ENCODE measurements at places on chromosomes 3 and 15.

- peak; percentile 44 for DNase-seq
These were observed at the start of gene SAMMSON for GRCh38 chr3:69999140-70000027. TSS of gene SAMMSON (plus strand) at chr3:69999733.

DNA sequence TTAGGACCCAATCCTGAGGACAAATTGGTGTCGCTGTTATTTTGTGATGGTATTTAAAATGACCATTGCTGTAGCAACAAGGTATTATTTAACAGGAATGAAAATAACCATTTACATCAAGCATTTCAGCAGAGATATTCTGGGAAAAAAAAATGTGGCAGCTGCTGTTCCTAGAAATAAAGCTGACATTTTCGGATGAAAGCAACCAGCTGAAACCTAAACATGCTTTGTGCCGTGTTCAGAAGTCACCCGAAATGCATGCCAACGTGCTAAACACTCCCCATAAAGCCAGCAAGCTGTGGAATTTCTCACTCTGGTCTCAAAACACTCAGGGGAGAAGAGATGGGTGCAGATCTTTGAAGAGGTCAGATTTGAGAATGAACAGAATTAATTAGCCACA, 31.5 kb upstream of the TAFA4 start:
- DNase-seq, result no peak

GRCh38 chr3:142088522-142088921, 60.8 kb downstream of the TFDP2 start:
- DNase-seq, result no peak

GRCh38 chr3:194740859-194741491, 55.3 kb downstream of the FAM43A start:
- DNase-seq, result no peak

DNA sequence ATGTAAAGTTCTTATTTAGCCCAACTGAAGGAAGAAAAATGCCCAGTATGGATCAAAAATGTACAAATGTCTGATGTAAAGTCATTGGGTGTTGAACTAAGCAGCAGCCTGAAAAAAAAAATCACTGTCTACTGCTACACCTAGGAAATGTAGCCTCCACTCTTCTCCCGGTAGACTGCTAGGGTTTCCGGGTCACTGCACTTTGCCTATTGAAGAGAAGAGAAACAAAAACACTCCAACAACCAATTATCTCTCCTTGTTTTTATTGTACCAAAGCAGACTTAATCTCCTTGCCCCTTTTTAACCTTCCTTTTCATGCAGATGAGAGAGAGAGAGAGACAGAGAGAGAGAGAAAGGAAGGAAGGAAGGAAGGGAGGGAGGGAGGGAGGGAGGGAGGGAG, 140.2 kb upstream of the SETMAR start:
- DNase-seq, result peak; percentile 3
